ENCODE measurements at places on chromosomes 1 and 21.

- H3K27me3 ChIP-seq = peaks cover 2% of the 10 kb centered on the region
- no peak for DNase-seq
- H3K4me1 ChIP-seq = no peaks in the 10 kb centered on the region
Measured at GRCh38 chr21:40505244-40505643, 341.7 kb downstream of the DSCAM start.

DNA sequence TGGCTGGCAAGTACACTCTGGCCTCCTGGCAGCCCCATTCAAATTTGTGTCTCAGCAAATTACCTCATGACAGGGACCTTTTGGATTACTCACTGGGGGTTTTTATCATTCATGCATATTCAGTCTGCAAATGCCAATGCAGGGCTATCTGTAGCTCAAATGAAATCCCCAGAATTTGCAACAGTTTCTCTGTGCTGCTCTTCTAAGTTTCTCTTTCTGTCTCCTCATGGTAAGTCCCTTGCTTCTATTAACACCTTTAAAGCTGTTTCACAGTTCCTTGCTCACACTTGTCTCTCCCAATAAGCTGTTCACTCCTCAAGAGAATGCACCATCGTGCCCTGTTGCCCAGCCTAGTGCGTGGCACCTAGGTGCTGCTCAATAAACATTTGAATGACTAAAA is 3.3 kb upstream of the FAM78B start:
- H3K27me3 ChIP-seq = peaks cover 13% of the 10 kb centered on the region
- H3K4me1 ChIP-seq = peaks cover 8% of the 10 kb centered on the region
- no peak overlapping the region for H3K4me3 ChIP-seq
- no peak overlapping the region for H3K27ac ChIP-seq
- no peak for DNase-seq
- no peaks in the 10 kb centered on the region for H3K36me3 ChIP-seq

DNA sequence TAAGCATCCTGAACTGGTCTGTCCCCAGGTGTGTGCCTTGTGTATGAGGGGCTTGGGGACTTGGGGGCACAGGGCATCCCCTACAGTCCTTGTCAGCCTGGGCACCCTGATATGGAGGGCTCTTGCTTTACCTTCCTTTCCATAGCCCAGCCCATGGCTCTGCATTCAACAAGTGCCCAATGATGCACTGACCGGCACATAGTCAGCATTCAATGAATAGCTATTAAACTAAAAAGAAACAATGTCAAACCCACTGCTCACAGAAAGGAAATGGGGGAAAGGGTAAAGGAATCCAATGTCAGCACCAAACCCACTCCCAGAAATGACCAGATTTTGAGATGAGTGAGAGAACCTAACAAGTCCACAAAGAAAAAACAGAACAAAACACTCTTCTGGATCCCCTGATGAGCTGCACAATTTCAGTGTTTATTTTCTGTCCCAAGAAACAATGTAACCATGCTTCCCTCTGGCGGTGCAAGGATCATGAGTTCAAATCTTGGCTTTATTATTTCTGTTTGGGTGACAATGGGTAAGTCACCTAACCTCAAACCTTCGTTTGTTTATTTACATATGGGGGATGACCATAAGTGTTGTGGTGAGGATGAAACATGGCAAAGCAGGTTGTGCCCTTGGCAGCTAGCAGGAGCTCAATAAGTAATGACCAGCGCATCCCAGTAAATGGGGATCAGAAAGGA is 22.0 kb downstream of the SYT6 start:
- H3K27ac ChIP-seq = no peak overlapping the region
- H3K4me1 ChIP-seq = peaks cover 28% of the 10 kb centered on the region
- H3K36me3 ChIP-seq = no peaks in the 10 kb centered on the region
- peaks cover 2% of the 10 kb centered on the region for H3K27me3 ChIP-seq
- DNase-seq = no peak

- no peaks in the 10 kb centered on the region for H3K36me3 ChIP-seq
- no peaks in the 10 kb centered on the region for H3K4me1 ChIP-seq
- H3K27ac ChIP-seq = no peak overlapping the region
- DNase-seq = no peak
- peaks cover 3% of the 10 kb centered on the region for H3K27me3 ChIP-seq
Measured at GRCh38 chr1:202069662-202070061, 53.1 kb upstream of the GPR37L1 start.

GRCh38 chr1:30818568-30819243 is 61.1 kb upstream of the LAPTM5 start:
- peaks cover 9% of the 10 kb centered on the region for H3K4me1 ChIP-seq
- no peak overlapping the region for H3K27ac ChIP-seq
- no peak overlapping the region for H3K4me3 ChIP-seq
- no peak for DNase-seq
- H3K36me3 ChIP-seq = no peaks in the 10 kb centered on the region

- H3K36me3 ChIP-seq = peaks cover 6% of the 10 kb centered on the region
- H3K27ac ChIP-seq = peak overlapping the region; percentile 66
- H3K27me3 ChIP-seq = no peaks in the 10 kb centered on the region
- DNase-seq = no peak
Measured at GRCh38 chr1:54795356-54795665, 5.8 kb downstream of the TTC22 start.

DNA sequence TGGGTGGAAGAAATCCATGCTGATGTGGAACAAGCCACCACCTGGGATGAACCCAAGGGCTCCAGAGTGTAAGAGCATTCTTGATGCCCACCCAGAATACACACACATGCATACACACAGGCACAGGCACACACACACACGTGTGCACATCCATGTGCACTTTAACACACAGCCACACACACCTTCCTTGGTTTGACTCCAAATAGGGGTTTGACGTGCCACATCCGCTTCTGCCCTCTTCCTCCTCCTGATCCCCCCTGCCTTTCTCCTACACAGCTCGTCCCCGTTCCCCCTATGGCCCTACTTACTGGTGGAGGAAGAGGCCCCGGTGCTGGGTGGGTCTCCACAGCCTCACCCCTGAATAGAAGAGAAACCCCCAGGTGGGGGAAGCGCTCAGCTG is 16.0 kb downstream of the SPATA21 start:
- no peak for DNase-seq

- H3K27me3 ChIP-seq = peaks cover 10% of the 10 kb centered on the region
- H3K4me3 ChIP-seq = no peak overlapping the region
- no peak for DNase-seq
- H3K4me1 ChIP-seq = peaks cover 18% of the 10 kb centered on the region
- H3K27ac ChIP-seq = no peak overlapping the region
Measured at GRCh38 chr1:100348549-100349144, 3.7 kb upstream of the CDC14A start.

DNA sequence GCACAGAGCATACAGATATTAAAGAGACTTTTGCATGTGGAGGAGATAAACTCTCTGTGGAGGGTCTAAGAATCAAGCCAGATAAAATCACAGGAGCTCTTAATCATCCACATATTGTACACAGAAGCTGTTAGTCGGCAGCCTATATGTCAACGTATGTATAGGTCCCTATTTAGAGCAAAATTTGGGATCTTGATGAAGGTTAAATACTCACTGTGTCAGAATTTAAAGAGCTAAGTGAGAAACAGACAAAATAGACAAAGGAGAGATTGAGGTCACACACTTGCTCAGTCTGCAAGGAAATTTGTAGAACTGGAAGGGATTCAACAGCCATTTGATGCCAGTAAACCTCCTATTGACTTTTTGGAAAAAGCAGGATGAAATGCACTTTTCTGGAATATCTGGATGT is 4.1 kb upstream of the IRF2BP2 start:
- peaks cover 33% of the 10 kb centered on the region for H3K4me1 ChIP-seq
- no peak for DNase-seq
- H3K36me3 ChIP-seq = no peaks in the 10 kb centered on the region
- H3K27ac ChIP-seq = peak overlapping the region; percentile 61

GRCh38 chr1:27567971-27568299 is 36.0 kb downstream of the AHDC1 start:
- H3K4me1 ChIP-seq = peaks cover 69% of the 10 kb centered on the region
- peak overlapping the region; percentile 77 for H3K4me3 ChIP-seq
- H3K36me3 ChIP-seq = no peaks in the 10 kb centered on the region
- DNase-seq = no peak
- no peak overlapping the region for H3K27ac ChIP-seq
- peaks cover 6% of the 10 kb centered on the region for H3K27me3 ChIP-seq

DNA sequence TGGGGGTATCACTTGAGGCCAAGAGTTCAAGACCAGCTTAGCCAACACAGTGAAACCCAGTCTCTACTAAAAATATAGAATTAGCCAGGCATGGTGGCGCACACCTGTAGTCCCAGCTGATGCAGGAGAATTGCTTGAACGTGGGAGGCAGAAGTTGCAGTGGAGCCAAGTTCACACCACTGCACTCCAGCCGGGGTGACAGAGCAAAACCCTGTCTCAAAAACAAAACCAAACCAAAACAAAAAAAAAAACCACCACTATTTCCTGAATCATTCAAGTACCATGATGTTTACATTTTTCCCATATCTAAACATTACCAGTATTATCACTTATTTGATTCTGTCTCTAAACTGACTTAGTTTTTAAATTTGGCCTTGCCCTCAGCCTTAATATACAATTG is 29.5 kb downstream of the TUT4 start:
- peak; percentile 39 for DNase-seq
- H3K36me3 ChIP-seq = peaks cover 34% of the 10 kb centered on the region
- peak overlapping the region; percentile 75 for H3K27ac ChIP-seq
- no peaks in the 10 kb centered on the region for H3K27me3 ChIP-seq
- H3K4me3 ChIP-seq = peak overlapping the region; percentile 59

DNA sequence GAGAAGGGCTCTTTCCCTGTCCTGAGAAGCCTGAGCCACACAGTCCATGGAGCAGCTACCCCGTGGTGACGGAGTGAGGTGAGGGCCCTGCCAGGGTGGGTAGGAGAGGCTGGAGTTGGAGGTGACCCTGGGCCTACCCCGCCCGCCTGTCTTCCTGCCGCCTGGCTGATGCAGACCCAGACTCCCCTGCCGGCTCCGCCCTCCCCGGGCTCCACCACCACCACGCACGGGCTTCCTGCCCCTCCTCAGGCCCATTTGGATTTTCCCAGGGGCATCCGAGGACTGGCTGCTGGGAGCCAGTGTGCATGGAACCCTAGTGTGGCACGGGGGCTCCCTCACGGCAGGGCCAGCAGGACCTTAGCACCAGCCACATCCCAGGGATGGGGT is 32.5 kb downstream of the PODN start:
- DNase-seq = no peak
- H3K4me1 ChIP-seq = peaks cover 5% of the 10 kb centered on the region
- H3K36me3 ChIP-seq = no peaks in the 10 kb centered on the region
- H3K27me3 ChIP-seq = no peaks in the 10 kb centered on the region

DNA sequence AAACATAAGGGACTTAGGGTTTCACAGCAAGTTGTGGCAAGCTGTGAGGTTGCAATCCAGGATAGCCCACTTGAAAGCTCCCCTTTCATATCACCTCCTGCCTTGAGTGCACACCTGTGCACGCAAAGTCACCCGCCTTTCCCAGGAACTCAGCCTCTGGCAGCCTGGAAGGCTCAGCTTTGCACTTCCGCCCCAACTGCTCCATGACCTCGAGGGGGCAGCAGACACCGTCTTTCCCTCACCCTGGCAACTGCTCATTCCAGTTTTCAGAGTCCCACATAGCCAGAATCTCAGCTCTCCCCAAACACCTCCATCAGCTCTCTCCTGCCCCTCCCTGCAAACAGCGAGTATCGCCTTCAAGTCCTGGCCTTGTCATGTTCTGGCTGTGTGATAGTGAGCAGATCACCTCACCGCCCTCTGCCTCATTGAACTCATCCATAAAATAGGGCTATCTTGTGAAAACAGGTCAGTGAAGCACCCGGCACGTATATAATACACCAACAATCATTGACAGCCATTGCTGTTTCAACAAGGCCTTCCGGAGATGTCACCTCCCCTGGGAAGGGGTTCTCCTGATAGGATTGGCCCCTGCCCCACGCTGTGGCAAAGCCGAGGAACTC is 32.2 kb upstream of the EPB41 start:
- no peaks in the 10 kb centered on the region for H3K36me3 ChIP-seq
- no peak overlapping the region for H3K4me3 ChIP-seq
- DNase-seq = peak; percentile 75

DNA sequence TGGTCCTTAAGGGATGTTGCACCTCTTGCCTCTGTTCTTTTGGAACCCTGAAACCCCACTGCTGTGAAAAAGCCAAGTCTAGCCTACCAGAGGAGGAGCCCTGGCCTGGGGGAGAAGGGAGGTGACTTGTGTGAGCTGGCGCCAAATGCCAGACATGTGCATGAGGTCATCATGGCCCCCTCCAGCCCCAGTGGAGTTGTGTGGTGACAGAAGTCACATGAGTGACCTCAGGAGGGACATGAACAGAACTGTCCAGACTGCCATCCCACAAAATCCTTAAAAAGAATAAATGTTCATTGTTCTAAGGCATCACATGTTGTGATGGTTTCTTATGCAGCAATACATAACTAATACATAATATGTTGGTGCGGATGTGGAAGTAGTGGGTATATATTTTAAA is 10.8 kb downstream of the HHAT start:
- no peak overlapping the region for H3K27ac ChIP-seq
- peaks cover 5% of the 10 kb centered on the region for H3K27me3 ChIP-seq
- H3K4me1 ChIP-seq = peaks cover 17% of the 10 kb centered on the region
- no peaks in the 10 kb centered on the region for H3K36me3 ChIP-seq

- H3K36me3 ChIP-seq = no peaks in the 10 kb centered on the region
- H3K4me1 ChIP-seq = no peaks in the 10 kb centered on the region
- DNase-seq = no peak
- H3K27ac ChIP-seq = no peak overlapping the region
Measured at GRCh38 chr1:79198832-79199231, 192.3 kb upstream of the ADGRL4 start.

DNA sequence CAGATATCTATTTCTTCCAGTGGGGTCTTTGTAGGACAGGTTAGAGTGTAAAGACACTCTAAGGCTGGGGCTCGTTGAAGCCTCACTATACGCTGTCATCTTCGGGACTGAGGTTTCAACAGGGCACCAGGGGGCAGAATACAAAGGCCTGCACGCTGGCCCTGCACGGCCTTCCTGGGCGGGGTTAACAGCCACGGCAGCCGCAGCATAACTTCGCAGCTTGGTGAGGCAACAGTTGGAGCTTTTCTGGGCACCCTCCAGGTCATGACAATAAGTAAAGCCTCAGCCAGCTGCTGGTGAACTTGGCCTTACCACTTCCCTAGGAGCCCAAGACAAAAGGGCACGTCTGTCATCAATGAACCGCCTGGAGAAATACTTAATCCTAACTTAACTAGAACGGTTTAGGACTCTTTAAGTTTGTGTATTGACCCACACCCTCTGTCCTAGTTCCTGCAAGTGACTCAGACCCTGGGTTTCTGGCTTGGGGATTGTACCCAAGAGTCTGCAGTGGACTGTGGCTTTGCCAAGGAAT is 2.3 kb upstream of the RUNX1 start:
- DNase-seq = peak; percentile 94
- H3K4me1 ChIP-seq = peaks cover 55% of the 10 kb centered on the region
- peak overlapping the region; percentile 100 for H3K27ac ChIP-seq
- peaks cover 4% of the 10 kb centered on the region for H3K36me3 ChIP-seq
- peak overlapping the region; percentile 97 for H3K4me3 ChIP-seq
- H3K27me3 ChIP-seq = peaks cover 44% of the 10 kb centered on the region

GRCh38 chr1:185578293-185578692 is 155.9 kb upstream of the HMCN1 start:
- no peak overlapping the region for H3K4me3 ChIP-seq
- peaks cover 5% of the 10 kb centered on the region for H3K4me1 ChIP-seq
- DNase-seq = no peak
- peaks cover 37% of the 10 kb centered on the region for H3K36me3 ChIP-seq
- no peak overlapping the region for H3K27ac ChIP-seq

GRCh38 chr21:37593740-37594471 is 227.3 kb downstream of the DYRK1A start:
- no peaks in the 10 kb centered on the region for H3K36me3 ChIP-seq
- no peak for DNase-seq
- H3K4me1 ChIP-seq = no peaks in the 10 kb centered on the region
- H3K27me3 ChIP-seq = peaks cover 6% of the 10 kb centered on the region
- no peak overlapping the region for H3K27ac ChIP-seq
- H3K4me3 ChIP-seq = no peak overlapping the region

GRCh38 chr1:185450060-185450788 is 133.2 kb upstream of the IVNS1ABP start:
- H3K4me3 ChIP-seq = no peak overlapping the region
- no peaks in the 10 kb centered on the region for H3K36me3 ChIP-seq
- H3K27ac ChIP-seq = no peak overlapping the region
- H3K27me3 ChIP-seq = peaks cover 2% of the 10 kb centered on the region
- DNase-seq = no peak
- H3K4me1 ChIP-seq = peaks cover 36% of the 10 kb centered on the region

All from immature natural killer cell (primary cell).